ENCODE measurements at places on chromosomes 2 and 18.

DNA sequence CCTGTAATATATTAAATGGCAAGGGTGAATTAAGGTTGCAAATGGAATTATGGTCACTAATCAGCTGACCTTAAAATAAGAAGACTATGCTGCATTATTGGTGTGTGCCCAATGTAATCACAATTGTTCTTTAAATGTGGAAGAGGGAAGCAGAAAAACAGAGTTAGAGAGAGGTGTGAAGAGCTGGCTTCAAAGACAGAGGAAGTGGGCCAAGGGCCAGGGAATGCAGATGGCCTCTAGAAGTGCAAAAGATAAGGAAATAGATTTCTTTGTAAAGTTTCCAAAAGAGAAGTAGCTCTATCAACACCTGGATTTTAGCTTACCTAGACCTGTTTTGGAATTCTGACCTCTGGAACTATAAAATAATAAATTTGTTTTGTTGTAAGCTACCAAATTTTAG is 276.0 kb downstream of the LRRTM1 start:
- DNase-seq, result no peak

DNA sequence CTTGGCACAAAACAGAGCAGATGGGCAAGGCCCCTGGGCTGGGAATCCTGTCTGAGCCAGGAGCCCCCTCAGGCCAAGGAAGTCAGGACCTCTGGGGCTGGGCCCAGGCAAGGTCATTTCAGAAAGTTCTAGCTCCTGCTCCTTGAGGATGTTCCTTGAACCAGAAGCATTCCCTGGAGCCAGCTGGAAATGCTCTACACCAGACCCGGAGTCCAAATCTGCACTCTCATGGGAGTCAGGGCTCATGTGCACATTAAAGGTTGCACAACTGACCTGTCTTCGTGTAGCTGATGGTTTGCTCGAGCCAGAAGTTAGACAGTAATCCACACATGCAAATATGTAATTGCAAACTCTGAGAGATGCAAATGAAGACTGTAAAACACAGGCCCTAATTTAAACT is 18.0 kb downstream of the PARD6G start:
- DNase-seq, result no peak

GRCh38 chr2:120748310-120748709 is 12.6 kb downstream of the GLI2 start:
- no peak for DNase-seq

GRCh38 chr18:36360256-36360909 is 62.9 kb downstream of the FHOD3 start:
- DNase-seq, result no peak

DNA sequence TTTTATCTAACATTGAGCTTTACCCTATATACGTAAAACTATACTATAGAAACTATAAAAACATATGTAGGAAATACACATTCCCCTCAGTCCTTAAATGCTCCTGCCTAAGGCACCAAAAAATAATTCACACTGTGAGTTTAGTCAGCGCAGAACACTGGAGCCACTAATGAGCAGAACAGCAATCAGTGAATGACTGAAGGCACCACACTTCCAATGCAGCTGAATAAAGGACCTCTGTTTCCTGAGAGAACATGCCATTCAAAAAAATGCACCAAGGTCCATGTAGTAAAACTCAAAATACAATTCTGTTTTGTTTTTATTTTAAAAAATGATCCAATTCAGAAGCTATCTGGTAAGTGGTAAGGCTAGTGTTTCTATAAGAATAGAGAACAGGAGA is 1280.6 kb upstream of the NRXN1 start:
- no peak for DNase-seq

DNA sequence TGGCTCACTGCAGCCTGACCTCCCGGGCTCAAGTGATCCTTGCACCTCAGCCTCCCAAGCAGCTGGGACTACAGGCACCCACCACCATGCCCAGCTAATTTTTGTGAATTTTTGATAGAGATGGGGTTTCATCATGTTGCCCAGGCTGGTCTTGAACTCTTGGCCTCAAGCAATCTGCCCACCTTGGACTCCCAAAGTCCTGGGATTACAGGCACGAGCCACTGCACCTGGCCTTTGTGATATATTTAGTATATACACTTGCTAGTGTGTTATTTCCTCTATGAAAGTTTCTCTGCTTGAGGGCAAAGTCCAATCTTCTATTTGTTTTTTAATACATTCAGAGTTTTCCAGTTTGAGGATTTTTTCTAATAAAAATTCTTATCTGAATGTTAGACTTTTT is 119.3 kb downstream of the GALNT3 start:
- no peak for DNase-seq

DNA sequence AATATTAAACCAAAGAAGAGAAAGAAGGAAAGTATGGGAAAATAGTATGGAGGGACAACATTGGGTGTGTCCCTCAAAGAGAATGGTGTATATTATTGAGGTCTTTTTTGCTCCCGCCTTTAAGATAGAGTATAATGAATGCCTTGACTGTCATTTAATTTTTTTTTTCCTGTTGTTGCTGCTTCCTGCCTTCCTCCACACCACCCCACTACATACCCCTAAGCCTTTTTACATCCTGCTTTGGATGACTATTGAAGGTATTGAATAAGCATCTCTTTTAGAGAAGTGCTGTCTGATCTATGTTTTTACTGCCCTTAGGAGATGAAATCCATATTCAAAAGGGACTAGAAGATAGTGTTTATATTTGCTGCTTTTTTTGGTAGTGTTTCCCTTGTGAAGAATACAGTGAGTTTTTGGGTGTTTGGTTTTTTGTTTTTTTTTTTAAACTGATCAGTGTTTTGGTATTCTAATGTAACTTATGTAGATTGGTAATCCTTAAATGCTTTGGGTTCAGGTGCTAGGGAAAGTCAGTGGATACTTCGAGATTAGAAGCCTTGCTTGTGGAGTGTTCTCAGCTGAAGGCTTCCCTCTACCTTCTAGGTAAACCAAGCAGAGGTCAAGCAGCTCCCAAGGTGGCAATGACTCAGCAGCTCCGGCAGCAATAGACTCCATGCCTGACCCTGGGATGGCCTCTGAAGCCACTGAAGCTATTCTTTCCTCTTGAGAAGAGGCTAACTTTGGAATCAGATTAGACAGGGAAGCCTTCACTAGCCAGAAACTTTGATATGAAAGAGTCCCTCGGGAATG is 5.0 kb downstream of the FZD7 start:
- DNase-seq, result no peak

All from SK-N-DZ (cell line).